T follicular helper cell (primary cell): ENCODE measurements at places on chromosomes 6 and 20.

GRCh38 chr6:170148709-170149470 lies 142.0 kb downstream of the DLL1 start:
- DNase-seq: no peak

- no peak for DNase-seq
These were observed 3.8 kb downstream of the LYRM4 start for GRCh38 chr6:5256952-5257351.

GRCh38 chr20:57400231-57400701 lies 9.1 kb downstream of the RBM38 start:
- no peak for DNase-seq

- DNase-seq: no peak
These were observed at the start of gene SASH1 for GRCh38 chr6:148342350-148343046. SASH1 (plus strand) TSS chr6:148342838; CDS start chr6:148343068, 230 bp downstream.

GRCh38 chr6:111615916-111616612 lies 10.4 kb upstream of the TRAF3IP2 start:
- DNase-seq: no peak

DNA sequence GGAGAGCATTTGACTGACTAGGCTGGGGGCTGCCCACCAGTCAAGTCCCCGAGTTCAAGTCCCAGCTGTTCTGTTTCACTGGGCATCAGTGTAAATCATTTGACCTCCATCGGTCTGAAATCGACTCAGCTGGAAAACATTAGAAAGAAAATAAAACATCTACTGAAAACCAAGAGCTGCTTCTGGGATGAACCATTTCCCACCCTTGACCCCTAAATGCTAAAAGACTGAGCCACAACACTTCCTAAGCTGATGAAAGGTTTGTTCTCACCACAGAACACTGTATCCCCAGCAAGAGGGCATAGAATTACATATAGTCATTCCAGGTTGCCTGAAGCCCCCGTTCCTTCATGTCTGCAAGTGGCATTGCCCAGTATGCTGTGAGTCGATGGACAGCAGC lies 237.0 kb upstream of the TAB2 start:
- DNase-seq: no peak

DNA sequence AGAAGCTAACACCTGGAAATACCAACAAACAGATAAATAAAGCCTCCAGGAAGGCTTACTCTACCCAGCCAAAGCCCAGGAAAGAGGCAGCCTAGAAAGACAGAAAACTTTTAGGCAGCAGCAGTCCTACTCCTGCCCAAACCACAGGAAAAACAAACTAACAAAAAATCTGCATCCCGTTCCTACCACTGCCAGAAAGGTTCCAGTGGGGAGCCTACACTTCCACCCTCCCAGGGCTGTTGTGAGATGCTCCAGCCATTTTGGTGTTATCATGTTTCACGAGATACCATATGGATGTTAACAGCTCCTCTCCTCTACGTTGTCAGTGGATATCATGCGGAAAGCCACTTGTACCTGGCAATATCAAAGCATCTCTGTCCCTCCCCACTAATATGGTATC lies 336.7 kb upstream of the PRND start:
- DNase-seq: no peak

- no peak for DNase-seq
These were observed 452.0 kb downstream of the EPHA7 start for GRCh38 chr6:92967362-92967761.

GRCh38 chr6:20681243-20681684 lies 147.0 kb downstream of the CDKAL1 start:
- DNase-seq: no peak

DNA sequence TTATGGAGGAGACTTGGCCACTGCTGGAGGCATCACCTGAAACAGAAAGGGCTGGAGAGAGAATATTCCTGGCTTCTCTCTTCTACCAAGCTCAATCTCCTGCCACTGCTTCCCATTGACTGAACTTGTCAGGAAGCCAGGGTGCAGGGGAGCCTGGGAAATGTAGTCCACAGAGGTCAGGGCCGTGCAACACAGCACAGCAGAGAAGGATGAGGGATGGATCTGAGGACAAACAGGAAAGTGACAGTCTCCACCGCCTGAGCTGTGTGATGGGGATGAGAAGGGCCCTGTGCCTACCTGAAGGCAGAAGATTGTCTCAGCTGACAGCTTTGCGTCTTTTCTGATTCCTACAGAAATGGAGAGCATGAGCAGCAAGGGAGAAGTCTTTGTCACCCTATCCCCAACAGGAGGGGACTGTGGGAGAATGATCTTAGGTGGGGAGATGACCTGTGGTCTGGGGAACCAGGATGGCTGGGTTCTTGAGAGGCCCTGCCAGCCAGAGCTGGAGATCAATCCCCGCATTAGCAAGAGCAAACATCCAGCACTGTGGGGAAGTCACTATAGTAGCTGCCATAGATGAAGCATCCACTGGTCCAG lies 114.2 kb downstream of the SNX5 start:
- DNase-seq: no peak

GRCh38 chr6:124355146-124355545 lies 551.5 kb downstream of the NKAIN2 start:
- no peak for DNase-seq
